Midbrain (tissue), 1 donor: ENCODE measurements at places on chromosomes 13 and 19.

DNA sequence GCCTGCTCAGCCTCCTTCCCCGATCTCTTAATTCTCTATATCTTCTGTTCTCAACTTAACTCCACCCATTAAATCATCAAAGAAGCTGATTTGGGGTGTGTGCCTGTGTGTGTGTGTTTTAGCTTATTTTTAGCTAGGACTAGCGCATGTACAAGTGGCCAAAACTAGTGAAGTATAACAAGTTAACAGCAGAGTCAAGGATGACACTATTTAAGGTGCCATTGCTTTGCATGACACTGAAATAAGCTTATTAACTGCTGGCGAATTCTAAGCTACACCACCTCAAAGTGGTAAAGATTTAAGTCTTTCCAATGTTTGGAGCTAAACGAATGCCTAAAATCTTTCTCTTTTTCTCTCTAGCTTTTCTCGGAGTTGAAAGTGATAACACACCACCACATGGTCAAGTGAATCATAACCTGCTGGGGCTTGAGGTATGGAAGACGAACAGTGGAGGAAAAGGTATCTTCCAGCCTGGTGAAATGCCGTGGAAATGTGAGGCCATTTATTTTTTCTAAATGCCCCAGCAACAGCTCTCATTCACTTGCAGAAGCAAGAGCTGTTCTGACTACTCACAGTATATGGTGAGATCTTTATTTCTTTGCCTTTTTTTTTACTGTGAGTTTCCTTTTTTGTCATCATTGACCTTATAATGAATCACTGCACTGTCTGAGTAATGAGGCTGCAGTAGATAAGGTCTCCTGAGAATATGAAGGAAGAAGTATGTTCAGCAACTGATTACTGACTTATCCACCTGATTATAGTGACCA, 570.3 kb downstream of the PCDH9 start:
- no peak for DNase-seq

DNA sequence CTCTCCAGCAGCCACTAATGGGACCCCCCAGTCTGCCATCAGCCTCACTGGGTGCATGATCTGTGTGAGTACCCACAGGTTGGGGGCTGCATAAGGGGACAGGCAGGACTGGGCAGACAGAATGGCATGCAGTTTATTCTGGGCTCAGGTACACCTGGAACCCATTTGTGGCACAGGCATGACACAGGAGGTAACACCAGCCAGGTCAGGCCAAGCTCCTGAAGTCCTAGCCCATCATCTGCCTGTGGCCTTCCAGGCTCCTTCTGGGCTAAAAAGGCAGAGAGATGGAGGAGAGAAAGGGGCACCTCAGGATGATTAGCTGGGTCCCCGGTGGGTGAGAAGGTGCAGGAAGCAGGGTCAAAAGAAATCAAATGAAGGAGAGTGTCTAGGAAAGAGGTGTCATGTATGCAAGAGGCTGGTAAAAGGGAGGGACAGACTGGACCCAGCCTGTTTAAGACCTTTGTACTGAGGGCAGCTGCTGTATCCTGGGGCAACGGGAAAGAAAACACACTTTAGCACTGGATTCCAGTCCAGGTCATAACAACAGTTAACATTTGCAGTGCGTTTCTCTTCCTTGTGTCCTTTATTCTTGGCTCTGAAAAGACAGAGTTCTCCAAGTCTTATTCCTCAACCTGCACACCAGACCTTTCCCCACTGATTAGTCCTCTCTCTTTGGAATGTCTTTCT, 20.2 kb upstream of the DGKH start:
- DNase-seq, result no peak

DNA sequence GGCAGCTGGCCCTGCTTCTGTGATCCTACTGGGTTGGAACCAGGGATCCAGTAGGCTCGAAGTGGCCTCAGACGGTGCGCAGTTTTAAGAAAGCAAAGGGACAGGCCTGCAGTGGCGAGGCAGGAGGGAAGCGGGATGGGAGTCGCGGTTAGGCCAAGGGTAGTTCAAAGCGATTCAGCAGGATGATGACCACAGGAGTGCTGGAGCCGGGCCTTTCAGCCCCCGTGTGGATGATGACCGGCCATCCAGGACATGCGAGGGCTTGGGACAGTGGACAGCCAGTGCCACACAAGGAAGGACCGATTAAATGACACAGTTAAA, 854 bp downstream of the RNASEH2B start:
- DNase-seq, result peak; percentile 27

- DNase-seq, result no peak
Measured at GRCh38 chr19:55149078-55150003, at the start of gene TNNT1. Gene TNNT1 (minus strand): TSS chr19:55149206. CDS start chr19:55147157, 2,049 bp downstream.

GRCh38 chr13:47858042-47859025, 142.7 kb downstream of the SUCLA2 start:
- DNase-seq, result no peak

DNA sequence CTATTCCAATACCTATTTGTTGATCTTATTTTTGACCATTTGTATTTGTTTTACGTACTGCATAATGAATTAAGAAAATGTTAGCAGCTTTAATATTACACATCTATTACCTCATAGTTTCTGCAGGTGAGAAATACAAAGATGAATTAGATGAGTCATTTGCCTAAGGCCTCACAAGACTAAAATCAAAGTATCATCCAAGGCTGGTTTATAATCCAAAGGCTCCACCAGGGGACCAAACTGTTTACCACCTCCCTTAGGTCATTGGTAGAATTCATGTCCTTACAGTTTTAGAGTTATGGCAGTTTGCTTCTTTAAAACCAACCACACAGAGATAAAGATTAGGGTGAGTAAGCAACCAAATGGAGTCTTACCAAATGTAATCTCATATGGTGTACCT, 848.1 kb downstream of the SLITRK6 start:
- DNase-seq, result no peak

DNA sequence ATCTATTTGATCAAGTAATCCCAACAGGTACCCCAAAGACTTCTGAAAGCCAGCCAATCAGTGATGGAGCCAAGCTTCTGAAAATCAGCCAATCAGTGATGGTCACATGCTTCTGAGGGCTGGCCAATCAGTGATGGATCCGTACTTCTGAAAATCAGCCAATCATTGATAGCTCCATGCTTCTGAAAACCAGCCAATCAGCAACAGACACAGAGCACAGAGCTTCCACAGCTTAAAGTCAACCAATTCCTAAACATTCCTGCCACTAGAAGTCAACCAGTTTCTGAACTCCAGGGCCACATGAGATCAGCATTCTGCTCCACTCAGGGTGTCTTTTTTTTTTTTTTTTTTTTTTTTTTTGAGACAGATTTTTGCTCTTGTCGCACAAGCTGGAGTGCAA, 8.2 kb upstream of the HSD17B14 start:
- DNase-seq, result no peak

GRCh38 chr13:23268441-23268840, 87.7 kb downstream of the SGCG start:
- no peak for DNase-seq

DNA sequence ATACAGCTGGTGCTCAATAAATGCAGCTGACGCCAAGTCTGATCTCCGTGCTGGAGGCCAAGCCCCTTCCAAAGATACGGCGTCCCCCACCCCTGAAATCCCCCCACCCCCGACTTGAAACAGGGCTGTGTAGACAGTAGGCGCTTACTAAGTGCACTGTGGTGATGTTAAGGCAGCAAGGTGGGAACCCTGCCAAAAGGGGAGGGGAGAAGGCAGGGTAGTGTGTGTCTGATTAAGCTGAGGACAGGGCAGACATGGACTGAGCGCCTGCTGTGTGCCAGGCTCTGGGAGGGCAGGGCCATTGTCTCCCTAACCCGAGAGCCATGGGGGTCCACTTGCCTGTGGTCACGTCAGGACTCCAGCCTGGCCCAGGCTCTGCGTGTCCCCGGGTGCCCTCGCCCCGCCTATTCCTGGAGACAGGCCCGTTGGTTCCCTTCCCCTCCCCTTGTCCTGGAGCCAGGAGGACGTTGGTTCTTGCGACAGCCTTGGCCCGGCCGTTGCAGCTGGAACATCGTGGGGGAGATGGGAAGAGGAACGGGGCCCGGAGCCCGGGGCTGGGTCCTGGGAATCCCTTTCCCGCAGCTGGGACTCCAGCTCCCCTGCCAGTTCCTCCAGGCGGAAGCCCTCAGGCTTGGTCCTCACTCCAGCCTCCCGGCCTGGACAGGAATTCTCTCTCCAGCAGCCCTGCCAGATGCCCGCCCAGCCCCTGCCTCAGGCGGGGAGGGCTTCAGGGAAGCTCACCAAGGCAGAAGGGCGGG, 1.7 kb upstream of the ELANE start:
- peak; percentile 60 for DNase-seq

- no peak for DNase-seq
Measured at GRCh38 chr13:104740641-104741222, 1674.5 kb upstream of the SLC10A2 start.

- DNase-seq, result no peak
Measured at GRCh38 chr19:11041966-11042627, 47.2 kb upstream of the LDLR start.

- DNase-seq, result no peak
Measured at GRCh38 chr13:57352114-57352513, 185.1 kb downstream of the PRR20E start.

GRCh38 chr13:85657942-85658341, 141.3 kb downstream of the SLITRK6 start:
- DNase-seq, result no peak

DNA sequence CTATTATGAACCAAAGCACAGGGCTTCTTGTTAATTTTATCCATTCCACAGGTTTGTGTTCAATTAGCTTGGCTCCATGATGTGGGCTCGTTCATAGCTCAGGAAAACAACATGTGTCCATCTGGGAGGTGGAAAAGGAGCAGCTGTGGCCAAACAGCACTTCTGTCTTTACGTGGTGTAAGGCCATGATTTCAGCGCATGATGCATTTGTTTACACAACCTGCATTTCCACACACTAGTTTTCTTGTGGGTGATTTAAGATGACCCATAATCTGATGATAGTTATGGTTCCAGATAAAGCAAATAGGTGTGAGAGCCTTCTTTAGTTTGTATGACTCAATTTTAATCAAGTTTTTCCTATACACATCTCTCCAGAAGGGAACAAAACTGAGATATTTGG, 101.7 kb downstream of the TNFRSF19 start:
- no peak for DNase-seq

DNA sequence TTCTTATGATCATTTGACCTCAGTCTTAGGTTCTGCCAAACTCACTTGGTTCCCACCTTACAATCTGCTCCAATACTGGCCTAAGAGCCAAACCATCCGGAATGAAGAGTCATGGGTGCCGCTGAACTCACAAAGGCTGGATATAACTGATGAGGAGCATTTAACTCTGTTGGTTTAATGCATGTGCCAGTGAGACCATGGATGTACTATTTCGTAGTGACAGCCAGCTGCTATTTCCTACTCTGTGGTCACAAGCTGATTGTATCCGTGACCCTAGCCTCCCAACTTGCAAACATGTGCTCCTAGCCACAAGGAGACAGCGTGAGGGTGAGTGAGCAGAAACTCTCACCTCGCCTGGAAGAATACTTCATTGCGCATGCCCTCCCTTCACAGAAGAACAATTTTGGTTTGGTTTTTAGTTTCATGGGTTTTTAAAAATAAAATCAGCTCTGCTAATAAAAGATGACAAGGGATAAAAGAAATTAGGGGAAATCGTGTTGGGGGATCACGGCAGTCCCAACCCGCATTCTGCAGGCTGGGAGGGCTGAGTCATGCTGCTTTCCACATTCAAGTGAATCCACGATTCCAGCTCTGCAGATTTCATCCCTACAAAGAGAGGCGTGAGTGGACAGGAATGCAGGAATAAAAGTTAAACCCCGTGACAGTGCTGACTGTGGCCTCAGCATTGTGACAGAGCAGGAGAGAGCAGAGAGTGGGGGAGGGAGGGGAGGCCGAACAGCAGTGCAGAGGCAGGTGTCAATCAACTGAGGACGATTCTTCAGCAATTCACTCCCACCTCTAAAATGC, 66.8 kb upstream of the RAP2A start:
- peak; percentile 25 for DNase-seq

DNA sequence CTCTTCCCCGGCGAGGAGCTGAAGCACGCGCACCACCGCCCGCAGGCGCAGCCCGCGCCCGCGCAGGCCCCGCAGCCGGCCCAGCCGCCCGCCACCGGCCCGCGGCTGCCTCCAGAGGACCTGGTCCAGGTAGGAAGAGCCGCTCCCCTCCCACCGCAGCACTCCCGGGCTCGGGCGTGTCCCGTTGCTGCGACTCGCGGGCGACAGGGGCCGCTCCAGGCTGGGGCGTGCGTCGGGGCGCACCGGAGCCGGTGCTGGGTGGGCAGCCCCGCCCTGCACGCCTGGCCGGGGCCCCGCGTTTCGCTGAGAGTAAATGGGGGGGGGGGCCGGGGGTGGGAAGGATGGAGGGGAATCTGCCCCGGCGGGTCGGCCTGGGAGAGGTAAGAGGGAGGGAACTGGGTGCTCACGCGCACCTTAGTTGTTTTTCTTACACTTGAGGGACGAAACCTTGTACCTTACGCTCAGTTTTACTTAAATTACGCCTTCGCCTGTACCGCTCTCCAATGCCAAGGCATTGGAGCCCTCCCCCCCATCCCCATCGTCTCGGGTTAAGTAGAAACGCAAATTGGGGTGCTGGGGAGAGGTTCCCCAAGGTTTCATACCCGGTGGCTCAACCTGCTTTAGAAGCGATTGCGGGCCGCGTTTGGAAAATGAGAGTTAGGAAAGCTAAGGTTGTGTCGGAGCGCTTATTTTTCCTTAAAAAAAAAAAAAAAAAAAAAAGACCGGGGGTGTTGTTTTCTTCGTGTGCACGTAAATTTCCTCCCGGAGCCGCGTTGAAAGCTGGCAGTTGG, 850 bp downstream of the KLF5 start:
- DNase-seq, result no peak

DNA sequence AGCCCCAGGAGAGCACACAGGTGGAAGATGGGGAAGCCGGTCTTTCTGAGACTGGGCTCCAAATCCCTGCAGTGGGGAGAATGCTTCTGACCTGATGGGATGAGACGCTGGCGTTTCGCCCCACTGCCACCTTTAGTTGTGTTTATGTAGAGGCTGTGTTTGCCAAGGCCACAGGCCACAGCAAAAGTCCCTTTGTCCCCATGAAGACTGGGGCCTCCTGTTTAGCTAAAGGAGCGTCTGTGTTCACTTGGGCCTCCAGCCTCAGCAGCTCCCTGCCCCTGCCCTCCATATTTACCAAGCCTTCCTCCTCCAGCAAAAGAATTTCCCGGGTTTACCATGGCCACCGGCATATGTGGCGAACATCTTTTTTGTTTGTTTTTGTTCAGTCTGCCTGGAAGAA, 10.4 kb upstream of the KLK14 start:
- no peak for DNase-seq

- DNase-seq, result no peak
Measured at GRCh38 chr19:23393121-23393520, 2.1 kb downstream of the ZNF91 start.
